ENCODE measurements at places on chromosomes 13 and 19.

DNA sequence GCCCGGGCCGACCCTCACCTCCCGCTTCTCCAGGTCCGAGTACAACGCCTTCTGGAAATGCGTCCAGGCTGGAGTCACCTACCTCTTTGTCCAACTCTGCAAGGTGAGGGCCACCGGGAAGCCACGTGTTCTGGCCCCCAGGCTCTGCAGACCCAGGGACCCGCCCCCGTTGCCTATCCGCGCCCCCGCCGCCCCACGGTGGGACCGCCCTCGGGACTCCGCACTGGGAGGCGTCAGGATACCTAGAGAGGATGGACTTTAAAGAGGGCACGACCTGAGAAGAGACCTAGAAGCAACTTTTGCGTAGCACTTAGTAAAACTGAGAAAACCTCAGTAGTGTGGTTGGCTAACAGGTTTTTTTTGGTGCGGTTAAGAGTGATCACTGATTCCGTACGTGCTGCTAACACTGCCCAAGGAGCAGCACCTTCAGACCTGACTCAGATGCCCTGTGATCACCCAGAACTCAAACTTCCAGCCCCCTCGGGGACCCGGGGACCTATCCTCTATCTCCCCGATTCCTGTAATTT is 492 bp downstream of the TMEM147 start:
- no peak for DNase-seq

DNA sequence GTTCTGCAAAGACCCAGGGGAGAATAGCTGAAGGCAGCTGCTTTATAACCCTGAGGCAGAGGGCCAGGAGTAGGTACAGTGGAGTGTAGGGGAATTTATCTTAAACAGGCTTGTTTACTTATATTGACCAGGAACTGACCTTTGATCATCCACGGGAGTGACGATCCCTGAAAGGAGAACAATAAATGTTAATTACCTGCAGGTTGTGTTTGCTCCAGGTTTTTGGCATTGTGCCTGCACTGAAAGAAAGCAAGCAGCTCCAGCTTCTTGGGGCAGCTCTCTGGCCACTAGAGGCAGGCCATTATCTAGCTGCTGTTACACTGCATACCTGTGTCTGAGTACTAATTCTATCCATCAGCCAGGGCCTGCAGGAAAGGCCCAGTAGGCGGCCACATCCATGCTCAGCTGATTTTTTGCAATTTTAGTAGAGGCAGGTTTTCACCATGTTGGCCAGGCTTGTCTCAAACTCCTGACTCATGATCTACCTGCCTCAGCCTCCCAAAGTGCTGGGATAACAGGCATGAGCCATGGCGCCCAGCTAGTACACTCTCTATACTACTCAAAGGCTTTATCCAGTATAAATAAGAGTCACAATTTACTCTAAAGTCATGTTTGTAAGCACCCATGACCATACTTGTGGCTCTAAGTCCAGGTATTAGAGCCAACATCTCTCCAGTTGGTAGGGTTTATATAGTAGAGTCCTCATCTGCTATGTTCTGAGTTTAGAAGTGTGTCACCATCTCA is 8.5 kb upstream of the ZNF91 start:
- DNase-seq = no peak

DNA sequence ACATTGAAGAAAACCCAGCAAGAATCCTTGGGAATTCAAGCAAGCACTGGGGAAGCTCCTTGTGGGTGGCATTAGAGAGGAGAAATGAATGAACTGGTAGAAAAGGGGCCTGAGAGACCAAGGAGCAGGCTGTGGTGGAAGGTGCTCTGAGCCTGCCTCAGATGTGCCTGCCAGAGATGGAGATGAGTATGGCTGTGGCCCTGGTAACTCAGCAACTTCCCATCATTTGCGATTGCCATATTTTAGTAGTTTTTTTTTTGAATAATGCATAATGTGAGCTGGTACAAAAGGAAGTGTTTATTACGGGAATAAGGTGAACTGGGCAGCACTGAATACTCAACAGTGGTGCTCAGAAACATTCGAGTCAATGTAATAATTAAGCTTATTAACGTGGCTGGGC is 39.1 kb downstream of the ERICH6B start:
- no peak for DNase-seq

GRCh38 chr13:112964971-112965492 is 4.0 kb upstream of the MCF2L start:
- DNase-seq = no peak

GRCh38 chr19:19627621-19628500 is at the start of gene LPAR2:
TSS of gene LPAR2 (minus strand) at chr19:19628220. CDS start at chr19:19627275, 945 bp downstream.
- no peak for DNase-seq

DNA sequence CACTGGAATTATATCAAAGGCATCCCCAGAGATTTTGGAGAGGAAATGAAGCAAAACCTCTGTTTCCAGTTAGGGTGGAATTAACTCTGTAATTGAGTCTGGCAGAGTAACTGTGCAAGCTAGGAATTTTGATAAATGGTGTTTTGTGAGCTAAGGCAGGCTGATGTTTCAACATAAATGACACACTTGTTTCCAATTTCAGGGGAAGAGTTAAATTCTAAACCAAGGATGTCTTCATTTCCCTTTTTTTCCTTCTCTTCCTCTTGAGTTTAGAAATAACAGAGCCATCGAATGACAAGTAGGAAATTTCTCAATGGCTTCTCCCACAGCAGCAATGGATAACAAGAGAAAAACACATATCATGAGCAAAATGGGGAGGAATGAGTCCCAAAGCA is 131.2 kb downstream of the IRS2 start:
- DNase-seq = no peak

DNA sequence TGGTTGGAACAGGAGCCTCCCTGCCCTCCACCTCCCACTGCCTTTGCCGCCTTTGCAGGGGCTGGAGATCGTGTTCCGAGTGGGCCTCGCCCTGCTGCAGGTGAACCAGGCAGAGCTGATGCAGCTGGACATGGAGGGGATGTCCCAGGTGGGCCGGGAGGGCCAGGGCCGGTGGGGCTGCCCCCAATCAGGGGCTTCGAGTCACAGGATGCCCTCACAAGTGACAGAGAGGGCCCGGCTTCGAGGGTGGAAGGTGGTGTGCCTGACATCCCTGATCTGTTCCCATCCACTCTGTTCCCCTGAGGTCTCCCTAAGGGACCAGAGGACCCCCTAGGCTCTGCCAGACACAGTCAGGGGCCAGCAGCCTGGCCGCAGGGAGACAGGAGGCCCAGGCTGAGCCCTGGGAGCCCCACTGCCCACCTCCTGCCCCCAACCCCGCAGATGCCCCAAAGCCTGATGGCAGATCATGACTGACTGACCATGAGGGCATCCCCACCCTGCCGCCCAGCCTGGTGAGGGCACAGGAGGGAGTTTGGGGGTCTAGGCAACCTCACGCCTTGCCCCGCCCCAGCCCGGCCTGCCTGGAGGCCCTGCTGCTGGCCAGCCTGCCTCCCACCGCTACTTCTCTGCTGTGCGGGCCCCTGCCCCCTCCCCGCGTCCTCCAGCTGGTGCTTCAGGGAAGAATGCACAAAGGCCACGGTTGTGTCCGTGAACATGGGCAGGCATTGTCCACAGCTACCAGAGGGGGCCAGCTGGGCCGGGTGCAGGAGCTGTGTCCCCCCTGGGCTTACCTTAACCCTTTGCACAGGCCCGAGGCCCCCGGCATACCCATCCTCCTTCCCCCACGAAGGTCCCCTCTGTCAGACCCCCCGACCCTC is 21.8 kb downstream of the EVI5L start:
- DNase-seq = no peak

- peak; percentile 4 for DNase-seq
Measured at GRCh38 chr13:27171244-27171826, at the start of gene USP12. TSS of gene USP12 (minus strand) at chr13:27171811. CDS start at chr13:27171639, 172 bp downstream.

GRCh38 chr19:47107202-47107952 is 6.2 kb downstream of the ZC3H4 start:
- DNase-seq = peak; percentile 60

GRCh38 chr19:40693896-40694295 is 3.4 kb upstream of the NUMBL start:
- DNase-seq = no peak

DNA sequence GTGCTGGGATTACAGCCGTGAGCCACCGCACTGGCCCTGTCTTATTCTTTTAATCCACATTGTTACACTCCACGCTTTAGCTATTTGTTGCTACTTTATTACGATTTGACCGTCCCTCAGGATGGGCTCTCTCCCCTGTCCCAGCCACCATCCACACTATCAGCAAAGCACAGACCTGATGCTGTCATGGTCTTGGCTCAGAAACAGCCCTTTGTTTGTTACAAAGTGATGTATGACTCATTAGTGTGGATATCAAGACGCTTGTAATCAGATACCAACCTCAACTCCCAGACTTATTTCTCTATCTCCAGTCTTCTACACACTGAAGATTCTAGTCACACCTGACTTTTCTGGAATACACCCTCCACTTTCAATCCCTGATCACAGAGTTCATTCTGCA is 84.6 kb upstream of the FREM2 start:
- DNase-seq = no peak

DNA sequence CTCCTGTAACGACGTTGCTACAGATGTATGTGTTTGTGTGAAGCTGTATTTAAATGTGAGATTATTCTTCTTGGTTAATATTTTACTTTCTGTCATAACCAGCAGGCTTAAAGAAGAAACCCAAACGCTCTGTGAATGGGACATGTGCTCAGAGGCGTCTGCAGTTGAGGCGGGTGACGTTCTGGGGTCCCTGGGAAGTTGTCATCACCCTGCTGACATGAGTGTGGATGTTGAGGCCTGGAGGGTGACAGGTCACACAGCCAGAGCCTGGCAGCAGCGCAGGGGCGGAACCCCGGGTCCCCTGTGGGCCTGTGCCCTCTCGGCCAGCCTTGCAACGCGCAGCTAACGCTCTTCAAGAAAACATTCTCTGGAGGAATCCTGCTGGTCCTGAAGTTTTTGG is 16.6 kb downstream of the RASA3 start:
- no peak for DNase-seq

DNA sequence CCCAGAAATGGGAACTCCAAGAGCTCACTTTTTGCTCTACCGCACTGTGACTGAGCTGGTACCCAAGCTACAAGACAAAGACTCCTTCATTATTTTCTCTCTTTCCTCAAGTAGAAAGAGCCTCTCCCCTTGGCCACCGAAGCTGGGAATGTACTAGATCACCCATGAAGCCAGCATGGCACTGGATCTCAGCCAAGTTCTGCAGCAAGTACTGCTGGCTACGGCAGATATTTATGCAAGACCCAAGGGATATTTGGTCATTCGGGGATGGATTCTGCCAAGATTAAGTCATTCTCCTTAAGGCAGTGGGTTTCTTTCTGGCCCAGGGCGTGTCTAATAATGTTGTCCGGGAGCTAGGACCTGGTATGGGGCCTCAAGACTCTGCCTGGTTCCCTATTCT is 633.5 kb downstream of the SLITRK1 start:
- no peak for DNase-seq

DNA sequence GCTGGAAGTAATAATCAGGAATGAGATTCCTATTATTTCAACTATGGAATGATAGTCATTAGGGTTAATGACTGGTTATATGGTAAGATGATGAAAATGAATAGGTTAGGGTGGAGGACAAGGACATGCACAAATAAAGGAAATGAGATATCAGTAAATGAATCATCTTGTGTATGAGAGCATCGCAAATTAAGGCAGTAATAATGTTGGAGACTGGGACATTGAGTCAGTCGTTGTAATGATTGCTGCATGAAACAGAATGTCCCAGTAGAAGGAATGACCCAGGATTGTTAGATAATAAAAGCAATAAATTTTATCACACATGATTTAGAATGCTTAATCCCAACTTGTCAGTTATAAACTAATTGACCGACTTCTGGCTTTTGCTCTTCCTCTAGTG is 1733.7 kb upstream of the PCDH20 start:
- no peak for DNase-seq

- DNase-seq = no peak
Measured at GRCh38 chr13:83086088-83086487, 796.2 kb downstream of the SLITRK1 start.

GRCh38 chr13:108003626-108004025 is 211.7 kb downstream of the LIG4 start:
- no peak for DNase-seq

GRCh38 chr19:35561436-35561835 is 2.0 kb downstream of the ATP4A start:
- DNase-seq = no peak

GRCh38 chr13:95247852-95248251 is 53.4 kb downstream of the ABCC4 start:
- no peak for DNase-seq

DNA sequence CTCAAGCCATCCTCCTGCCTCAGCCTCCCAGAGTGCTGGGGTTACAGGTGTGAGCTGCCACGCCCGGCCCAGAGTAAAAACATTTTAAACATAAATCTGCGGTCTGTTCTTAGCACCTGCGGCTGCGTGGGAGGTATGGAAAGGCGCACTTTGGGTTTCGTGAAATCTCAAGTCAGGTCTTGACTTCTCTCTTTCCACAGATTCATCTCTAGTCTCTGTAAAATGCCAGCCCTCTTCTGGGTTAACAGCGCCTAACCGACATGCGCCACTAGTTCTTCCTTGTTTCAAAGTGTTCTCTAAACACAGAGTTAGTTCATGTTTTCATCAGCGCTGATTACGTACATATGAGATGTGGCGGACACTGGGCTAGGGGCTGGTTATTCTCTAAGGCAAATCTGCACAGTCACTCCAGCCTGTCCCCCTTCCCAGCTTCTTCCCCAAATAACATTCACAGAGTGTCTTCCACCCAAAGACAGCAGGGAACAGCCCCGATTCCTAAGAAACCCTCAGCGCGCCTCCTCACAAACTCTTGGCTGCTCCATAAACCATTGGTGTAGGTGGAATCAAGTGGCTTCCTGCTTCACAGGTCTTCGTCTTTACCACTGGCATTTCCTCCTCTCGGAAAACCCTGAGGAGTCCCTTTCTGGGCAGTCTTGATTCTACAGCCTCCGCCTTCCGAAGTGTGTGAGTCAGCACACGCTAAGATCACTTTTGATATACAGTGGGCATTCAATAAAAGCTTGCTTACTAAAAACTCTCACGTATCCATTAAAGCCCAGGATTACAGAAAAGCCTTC is 1.4 kb downstream of the PARP4 start:
- peak; percentile 84 for DNase-seq

GRCh38 chr19:12638611-12639182 is 27.8 kb downstream of the MAN2B1 start:
- DNase-seq = no peak

GRCh38 chr19:13872695-13873389 is 4.1 kb upstream of the NANOS3 start:
- DNase-seq = no peak

DNA sequence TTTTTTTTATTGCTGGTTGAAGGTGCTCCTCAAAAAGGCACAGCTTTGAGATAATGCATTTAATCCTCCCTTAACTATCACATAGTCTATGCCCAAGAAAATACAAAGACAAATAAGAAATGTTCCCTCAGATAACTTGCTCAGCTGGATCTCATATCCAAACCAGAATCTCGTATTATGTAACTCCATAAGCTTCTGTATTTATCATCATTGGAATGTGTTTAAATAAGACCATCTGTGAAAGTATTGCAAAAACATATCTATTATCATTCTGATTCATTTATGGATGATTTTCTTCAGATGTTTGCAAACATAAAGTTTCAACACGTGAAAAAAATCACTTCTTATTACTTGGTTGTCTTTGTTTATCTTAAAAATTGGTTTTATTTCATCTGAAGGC is 190.9 kb downstream of the IRS2 start:
- no peak for DNase-seq

GRCh38 chr13:24664726-24665409 is 15.3 kb upstream of the ATP12A start:
- peak; percentile 6 for DNase-seq

All from SJSA1 (cell line).